ENCODE measurements at places on chromosomes 12 and 14.

DNA sequence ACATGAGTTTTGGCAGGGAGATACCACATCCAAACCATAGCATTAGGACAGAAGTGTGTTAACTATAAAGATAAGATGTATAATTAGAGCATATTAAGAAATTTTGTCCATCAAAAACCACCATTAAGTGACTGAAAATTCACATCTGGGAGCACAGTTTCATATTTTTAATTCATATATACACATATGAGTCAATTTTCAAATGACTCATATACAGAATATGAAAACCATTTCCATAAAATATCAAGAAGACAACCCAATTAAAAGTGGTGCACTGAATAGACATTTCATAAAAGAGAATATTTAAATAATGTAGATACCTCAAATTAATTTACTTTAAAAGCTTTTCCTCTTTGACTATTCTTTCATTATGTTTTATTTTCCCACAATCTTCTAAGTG lies 25.3 kb downstream of the MUCL1 start:
- DNase-seq, result no peak

GRCh38 chr12:111578971-111579340 lies 20.2 kb downstream of the ATXN2 start:
- no peak for DNase-seq

- DNase-seq, result no peak
Measured at GRCh38 chr14:90263748-90264449, 7.5 kb downstream of the PSMC1 start.

DNA sequence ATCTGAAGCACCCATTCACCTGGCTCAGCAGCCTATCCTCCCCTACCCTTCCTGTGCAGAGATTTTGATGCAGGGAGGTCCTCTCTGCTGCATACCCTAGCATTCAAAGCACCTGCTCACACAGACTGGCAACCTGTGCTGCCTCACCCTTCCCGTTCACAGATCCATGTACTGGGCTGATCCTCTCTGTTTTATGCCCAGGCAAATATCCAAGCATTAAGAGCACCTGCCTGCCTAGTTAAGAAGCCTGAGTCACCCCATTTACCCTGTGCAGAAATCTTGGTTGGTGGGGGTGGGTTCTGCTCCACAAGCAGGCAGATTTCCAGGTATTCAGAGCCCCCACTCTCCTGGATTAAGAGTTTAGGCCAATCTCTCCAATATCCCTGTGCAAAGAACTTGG lies 8.4 kb downstream of the TAS2R13 start:
- no peak for DNase-seq
